HT1080 (cell line): ENCODE measurements at places on chromosomes 13 and 19.

GRCh38 chr13:74895042-74895796 lies 586.8 kb downstream of the TBC1D4 start:
- DNase-seq, result no peak

- no peak for DNase-seq
Observed at GRCh38 chr19:35549879-35550523, 4.6 kb downstream of the TMEM147 start.

DNA sequence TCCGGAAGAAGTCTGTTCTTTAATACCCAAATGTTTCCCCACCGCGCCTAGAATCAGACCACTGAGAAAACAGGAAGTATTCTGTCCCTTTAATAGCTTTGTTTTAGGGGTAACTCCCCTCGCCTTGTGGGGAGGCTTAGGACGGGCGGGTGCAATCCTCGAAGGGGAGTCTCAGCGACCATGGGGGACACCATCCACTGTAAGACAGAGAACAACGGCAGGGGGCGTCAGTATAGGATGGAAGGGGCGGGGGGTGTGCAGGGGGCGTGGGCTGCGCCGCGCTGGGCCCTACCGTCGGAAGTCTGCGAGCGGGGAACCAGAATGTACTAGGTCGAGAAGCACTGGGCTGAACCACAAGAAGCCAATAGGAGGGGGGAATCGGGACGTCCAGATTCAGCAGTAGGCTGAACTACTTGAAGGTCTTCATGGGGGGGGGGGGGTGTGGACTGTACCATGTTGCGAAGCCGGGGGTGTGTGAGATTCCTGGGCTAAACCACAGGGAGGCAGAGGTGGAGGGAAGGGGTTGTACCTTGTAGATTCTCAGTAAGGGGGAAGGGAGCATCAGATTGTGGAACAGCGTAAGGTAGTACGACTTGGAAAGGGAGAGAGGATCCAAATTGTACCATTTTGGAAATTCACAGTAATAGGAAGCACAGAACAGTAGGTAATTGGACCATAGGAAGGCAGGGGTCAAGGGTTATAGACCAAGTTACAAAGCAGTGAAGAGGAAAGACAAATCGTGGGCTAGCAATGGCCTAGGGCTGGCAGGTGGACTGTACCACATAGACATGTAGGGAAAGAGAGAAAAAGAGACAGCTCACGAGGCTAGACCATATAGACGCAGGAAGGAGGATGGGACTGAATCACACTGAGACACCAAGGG lies 1.0 kb upstream of the DBP start:
- peak; percentile 74 for DNase-seq

GRCh38 chr13:82062772-82063171 lies 1721.8 kb upstream of the SPRY2 start:
- peak; percentile 57 for DNase-seq

- no peak for DNase-seq
Observed at GRCh38 chr19:35462476-35462953, 14.5 kb downstream of the FFAR2 start.

DNA sequence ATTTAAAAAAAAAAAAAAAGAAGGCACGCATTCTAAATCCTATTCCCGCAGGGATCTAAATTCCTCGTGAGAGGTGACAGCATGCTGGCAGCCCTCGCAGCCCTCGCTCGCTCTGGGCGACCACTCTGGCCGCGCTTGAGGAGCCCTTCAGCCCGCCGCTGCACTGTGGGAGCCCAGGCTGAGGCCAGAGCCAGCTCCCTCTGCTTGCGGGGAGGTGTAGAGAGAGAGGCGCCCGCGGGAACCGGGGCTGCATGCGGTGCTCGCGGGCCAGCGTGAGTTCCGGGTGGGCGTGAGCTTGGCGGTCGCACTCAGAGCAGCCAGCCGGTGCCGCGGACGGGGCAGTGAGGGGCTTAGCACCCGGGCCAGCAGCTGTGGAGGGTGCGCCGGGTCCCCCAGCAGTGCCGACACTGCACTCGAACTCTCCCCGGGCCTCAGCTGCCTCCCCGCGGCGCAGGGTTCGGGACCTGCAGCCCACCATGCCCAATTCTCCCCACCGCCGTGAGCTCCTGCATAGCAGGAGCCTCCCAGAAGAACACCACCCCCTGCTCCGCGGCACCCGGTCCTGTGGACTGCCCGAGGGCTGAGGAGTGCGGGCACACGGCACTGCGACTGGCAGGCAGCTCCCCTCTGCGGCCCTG lies 553.9 kb downstream of the LMO7 start:
- DNase-seq, result no peak

DNA sequence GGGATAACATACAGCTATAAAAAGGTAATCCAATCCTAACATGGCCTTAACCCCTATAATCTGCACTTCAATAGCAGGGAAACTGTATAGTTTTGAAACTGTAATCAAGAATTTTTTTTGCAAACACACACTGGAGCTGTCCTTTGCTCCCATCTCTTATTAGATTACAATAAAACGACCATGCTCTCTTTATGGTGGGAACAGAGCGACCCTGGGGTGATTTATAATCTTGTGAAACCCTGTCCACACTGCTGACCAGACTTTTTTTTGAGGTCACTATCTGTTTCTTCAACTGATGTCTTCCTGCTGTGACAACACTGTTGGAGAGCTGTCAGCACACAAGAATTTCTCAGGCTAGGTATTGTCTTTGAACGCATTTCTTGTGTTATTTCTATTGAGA lies 35.3 kb downstream of the DACH1 start:
- no peak for DNase-seq

- no peak for DNase-seq
Observed at GRCh38 chr13:67662997-67663396, 432.9 kb upstream of the PCDH9 start.

DNA sequence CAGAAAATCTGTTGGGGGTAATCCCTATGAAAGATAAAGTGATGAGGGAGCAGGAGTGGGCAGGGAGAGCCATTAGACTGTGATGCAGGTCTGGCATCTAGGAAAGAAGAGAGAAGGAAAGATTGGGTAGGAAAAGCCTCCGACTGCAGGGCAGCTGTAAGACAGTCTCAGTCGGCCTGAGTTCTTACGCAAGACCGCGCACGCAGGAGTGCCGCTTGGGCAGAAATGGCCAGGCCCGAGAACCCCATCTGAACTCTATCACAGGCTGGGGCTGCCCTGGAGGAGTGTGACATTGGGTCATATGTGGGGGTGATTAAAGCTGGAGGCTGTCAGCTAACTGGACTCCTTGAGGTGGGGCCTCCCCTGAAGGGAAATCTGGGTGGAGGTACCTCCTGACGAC lies 13.9 kb upstream of the FBXL3 start:
- no peak for DNase-seq

DNA sequence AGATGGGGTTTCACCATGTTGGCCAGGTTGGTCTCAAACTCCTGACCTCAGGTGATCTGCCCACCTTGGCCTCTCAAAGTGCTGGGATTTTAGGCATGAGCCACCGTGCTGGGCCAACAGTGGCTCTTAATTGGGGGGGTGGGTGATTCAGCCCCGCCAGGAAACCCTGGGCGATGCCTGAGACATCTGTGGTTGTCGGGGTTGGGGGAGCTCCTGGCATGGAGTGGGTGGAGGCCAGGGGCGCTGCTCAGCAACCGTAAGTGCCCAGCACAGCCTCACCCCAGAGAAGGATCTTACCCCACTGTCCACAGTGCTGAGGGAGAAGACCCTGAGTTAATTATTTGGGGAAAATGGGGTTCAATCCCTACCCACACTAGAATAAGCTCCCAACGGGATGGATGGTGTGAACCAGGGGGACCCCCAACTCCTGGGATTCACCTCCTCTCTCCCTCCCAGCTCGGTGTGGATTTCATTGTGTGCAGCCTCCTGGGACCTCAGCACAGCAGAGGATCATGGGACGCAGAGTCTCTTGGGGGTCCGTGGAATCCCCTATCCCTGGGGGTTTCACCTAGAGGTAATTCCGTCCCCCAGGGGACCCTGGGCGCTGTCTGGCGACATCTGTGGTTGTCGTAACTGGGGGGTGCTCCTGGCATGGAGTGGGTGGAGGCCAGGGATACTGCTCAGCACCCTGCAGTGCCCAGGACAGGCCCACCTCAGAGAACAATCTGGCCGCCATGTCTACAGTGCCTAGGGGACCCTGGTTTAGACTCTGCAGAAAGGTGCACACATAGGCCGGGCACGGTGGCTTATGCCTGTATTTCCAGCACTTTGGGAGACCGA lies 68.9 kb downstream of the GADD45B start:
- no peak for DNase-seq

DNA sequence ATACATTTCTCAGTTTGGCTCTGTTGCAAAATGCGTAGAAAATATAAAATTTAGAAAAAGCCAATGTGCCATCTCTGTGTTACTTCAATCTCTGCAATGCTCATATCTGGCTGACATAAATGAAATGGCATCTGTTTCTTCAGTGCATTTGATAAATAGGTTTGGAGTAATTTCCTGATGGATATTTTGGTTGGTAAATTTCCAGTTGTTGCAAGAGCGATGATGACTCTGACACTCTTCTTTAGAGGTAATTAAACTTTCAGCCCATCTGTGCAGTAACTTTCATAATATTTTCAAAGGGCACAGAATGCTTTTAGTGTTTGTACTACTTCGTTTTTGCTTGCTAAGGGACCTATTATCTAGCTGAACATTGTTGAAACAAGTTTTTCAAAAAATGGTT lies 1286.4 kb downstream of the PCDH9 start:
- DNase-seq, result no peak

DNA sequence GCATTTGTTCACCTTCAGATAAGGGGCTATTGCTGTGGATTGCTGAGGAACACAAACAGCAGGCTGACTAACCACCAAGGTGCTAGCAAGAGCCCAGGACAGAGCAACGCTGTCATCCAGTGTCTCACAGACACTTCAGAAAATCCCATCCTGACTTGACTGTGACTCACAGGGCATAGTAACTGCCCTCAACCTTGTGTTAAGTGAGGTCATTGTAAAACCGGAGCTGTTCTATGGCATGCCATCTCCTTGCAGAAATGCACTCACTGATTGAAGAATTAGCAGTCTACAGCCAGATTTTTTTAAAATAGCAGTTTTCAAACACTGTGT lies 51.1 kb downstream of the TNFRSF19 start:
- DNase-seq, result peak; percentile 90

- DNase-seq, result no peak
Observed at GRCh38 chr19:610801-611480, 21.3 kb downstream of the HCN2 start.

DNA sequence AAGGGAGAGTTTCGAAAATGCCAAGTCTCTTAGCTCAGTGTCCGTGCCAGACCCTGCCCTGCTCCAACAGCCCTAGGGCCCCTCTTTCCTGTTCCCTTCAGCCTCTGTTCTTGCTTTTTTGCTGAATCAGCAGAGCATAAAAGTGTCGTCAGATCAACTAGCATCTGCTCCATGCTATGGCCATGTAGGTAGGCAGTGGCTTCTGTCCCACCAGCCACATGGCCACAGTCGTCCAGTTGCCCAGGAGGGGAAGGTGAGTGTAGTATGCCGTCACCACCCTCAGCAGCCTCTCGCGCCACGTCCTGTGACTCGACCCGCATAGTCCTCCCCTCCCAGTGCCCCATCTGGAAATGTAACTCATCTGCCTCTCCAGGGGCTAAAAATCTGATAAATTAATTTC lies 50.9 kb upstream of the ATP11A start:
- no peak for DNase-seq
